ENCODE measurements at places on chromosomes 1 and 21. TPM values are rescaled to one million over a fixed set of nuclear protein-coding genes. Genes with fewer than 3 reads are reported as not detected.

DNA sequence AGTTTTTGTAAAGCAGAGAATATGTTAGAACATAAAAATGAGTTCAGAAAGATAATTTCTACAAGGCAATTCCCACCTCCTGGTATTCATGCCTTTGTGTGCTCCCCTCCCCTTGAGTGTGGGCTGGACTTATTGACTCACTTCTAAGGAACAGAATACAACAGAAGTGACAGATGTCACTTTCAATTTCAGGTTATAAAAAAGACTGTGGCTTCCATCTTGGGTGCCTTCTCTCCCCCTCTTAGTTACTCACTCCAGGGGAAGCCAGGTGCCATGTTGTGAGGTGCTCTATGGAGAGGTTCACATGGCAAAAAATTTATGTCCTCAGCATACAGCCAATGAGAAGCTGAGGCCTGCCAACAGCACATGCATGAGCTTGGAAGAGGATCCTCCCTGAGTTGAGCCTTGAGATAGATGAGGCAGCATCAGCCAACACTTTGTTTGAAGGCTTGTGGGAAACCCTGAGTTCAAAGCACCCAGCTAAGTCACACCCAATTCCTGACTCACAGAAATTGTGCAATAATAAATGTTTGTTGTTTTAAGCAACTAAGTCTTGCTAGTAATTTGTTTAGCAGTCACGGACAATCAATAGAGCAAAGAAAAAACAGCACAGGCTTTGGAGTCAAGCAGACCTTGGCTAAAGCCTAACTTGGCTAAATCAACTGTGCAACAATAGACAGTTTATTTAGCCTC is 73.5 kb upstream of the NGF start:
- DNase-seq = no peak

- DNase-seq = peak; percentile 71
Measured at GRCh38 chr1:67766141-67766978, 66.9 kb downstream of the GNG12 start.

GRCh38 chr1:78619032-78619431 is 1.2 kb upstream of the IFI44L start:
- no peak for DNase-seq

GRCh38 chr1:199265319-199265718 is 626.5 kb downstream of the PTPRC start:
- DNase-seq = no peak

- no peak for DNase-seq
Measured at GRCh38 chr1:165834881-165835280, 7.5 kb downstream of the UCK2 start.

DNA sequence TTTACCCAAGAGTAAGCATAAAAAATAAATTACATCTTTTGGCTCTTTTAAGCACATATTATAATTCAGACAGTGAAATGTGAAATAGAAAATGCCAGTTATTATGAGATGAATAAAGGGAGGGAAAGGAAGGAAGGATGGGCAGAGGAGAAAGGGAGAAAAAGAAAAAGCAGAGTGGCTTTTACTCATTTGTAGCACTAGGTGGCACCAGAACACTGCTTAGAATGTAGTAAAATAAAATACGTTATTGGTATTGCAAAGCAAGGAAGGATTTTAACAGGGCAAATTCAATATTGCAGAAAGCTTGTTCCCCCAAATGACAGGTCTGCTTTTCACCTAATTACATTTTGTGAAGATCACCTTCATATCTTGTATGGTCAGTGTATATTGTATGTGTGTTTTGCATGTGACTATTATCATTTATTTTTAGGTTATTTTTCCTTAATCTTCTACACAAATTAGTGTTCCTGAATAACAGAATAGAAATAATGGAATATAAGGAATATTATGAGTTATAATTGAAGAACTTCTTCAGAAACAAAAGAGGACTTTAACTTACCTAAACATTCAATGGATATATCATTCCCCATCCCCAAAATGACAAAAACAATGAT is 9.1 kb upstream of the PCNX2 start:
- DNase-seq = no peak

GRCh38 chr1:87208931-87209330 is 119.7 kb upstream of the LMO4 start:
- no peak for DNase-seq

DNA sequence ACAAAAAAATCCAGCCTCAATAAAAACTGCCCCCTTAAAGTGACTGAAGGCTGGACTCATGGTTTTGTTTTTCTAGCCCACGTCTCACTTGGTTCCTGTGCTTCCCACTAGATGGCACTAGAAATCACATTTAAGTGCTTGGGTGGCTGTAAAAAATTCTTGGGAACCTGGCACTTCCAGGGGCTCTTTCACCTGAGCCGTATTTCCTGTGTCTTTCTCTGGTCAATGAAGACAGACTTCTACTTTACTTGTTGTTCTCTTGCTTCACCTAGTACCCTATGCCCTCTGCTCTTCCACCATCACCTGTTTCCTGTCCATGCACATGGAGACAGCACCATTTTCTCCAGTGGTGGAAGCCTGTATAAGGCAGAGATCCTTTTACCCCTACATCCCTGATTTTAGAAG is 20.0 kb downstream of the METTL13 start:
- DNase-seq = no peak

DNA sequence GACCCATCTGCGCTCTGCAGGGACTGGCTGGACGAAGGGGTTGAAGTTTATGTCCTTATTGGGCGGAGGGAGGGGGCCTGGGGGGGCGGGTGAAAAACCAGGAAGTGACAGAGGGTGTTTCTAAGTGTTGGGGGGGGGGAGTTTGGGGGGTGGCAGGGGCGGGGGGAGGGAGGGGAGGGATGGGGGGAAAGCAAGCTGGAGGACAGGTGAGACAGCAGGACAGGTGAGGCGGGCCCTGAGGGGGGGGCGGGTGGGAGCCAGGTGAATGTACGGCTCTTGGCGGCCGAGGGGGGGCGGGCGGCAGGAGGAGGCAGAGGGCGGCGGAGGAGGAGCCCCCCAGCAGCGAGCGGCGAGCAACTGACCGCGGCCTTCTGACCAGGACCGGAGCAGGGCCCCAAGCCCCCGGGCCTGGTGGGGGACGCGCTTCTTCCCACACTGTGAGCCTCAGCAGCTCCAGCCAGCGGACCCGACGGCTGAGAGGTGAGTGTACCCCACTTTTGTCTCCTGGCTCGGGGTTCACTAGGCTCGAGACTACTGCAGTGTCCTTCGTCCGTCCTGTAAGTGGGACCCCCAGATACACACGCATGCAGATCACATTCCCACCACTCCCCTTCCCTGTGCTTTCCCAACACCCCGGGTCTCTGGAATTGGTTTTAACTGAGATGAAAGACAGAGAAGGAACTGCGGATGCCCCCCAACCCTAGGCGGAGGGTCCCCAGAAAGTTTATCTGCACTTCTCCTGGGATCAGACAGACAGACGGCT is at the start of gene ZBTB7B:
Gene ZBTB7B, plus strand, starts transcription at position 339 of the 763 bp plus-strand sequence. CDS start 11,859 bp downstream, outside the sequence.
- DNase-seq = no peak

DNA sequence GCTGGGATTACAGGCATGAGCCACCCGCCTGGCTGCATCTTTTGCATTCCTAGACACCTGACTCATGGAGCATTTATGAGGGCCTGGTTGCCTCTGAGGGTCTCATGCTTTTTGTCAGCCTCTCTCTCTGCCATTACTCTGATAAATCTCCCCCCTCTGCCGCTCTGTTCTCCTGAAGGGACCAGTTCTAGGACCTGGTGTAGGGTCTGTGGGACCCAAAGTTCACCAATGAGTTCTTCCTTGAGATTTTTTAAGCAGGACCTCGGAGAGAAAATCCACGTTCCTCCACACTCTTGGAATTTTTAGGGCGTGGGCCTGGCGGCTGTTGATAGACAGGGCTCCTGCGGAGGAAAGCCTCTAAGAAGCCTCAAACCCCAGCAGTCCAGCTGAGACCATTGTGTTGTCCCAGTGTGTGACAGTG is 91.9 kb upstream of the ERRFI1 start:
- no peak for DNase-seq

GRCh38 chr1:194723067-194723466 is 1536.7 kb upstream of the B3GALT2 start:
- DNase-seq = no peak

DNA sequence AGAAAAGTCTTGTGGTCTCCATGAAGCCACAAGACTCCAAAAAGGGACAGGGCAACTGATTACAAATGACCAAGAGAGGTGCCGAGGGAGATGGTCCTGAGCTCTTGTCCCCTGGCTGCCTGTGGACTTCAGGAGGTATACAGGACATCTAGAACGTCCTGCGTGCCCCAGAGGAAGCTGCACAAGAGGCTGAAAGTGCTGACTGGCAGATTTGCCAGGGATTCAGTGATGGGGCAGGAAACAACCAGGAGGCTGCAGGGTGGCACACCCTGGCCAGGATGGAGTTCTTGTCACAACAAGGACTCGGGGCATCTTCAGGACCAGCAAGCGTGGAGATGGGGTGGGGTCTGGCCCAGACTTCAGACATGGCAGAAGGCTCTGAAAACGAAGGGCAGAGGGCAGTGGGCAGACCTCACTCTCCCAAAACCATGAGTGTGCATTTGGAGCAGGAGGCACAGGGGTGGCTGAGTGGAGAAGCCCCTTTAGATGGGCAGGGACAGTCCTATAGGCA is 13.4 kb upstream of the PKP1 start:
- DNase-seq = no peak

Gene ZNF692
- not detected for polyA plus RNA-seq

Gene SUSD4
- polyA plus RNA-seq = 9.7 TPM

Gene ALPL
- polyA plus RNA-seq = 3.1 TPM
